Stimulated activated CD4-positive, alpha-beta T cell treated with anti-CD3 and anti-CD28 coated beads, Interleukin-1b, Interleukin-23, amount 100 ng/mL, for 24 hours (primary cell): ENCODE measurements at places on chromosomes 16 and 17.

DNA sequence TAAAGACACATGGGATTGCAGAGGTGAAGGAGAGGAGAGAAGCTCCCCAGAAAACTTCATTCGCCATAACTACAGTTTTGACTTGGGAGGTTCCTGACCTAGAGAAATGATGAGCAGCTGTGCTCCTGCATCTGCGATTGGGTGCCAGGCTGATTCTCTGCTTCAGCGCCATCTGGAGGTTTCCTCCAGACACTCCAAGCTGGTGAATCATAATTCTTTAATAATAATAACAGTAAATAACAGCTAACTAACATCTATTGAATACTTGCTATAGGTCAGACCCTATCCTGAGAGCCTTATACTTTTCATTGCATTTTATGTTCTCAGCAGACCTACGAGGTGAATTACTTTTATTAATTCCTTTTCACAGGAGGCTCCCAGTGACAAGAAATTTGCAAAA is 575.8 kb downstream of the TOX3 start:
- DNase-seq = no peak

- DNase-seq = no peak
These were observed 158.3 kb upstream of the IRX5 start for GRCh38 chr16:54772400-54772799.

- no peak for DNase-seq
These were observed 43.6 kb upstream of the PEMT start for GRCh38 chr17:17635126-17635525.

DNA sequence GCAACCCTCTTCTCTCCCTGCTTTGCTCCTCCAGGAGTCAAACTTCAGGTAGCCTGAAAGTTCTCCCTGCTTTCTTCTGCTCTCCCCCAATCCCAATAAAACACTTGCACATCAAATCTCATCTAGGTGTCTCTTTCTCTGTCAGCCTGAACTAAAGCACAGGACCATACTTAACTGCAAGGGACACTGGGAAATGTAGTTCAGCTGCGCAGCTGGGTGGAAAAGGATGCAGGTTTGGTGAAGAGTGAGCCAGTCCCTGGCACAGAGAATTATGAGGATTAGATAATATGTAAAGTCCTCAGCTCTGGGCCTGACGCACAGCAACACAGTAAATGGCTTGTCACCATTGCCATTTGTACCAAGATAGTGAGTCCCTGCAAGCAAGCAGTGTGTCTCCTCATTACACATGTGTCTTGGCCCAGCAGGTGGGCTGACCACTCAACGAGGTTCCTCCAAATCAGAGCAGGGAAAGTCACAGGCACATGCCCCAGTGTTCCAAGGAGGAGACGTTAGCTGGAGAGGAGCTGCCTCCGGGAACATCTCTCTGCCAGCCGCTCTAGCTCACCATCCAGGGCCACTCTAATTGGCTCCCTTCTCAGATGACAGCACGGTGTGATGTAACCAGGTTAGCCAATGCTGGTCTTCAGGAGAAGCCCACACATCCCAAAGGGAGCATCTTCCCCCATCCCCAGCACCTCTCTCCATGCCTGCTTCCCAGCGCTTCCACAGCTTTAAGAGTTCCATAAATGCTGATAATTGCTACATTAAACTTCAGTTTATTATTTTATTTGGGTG is 29.7 kb upstream of the IRX3 start:
- DNase-seq = no peak

- no peak for DNase-seq
These were observed 2.0 kb upstream of the CCL11 start for GRCh38 chr17:34283571-34283970.

DNA sequence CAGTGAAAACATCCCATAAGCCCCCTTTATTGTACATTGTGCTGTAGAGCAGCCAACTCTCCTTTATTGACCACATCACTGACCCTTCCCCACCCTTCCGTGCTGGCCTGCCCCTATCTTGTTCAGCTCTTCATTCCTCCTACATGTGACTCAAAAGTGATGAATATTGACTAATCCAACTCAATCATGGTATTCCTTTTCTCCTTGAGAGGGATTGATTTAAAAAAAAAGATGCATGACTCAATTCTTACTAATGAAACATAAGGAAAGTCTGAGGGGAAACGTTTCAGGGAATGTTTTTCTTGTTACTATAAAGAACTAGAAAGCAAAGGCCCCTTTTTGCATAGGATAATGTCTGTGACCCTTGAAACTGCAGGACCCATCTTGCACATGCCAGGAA is 125.2 kb upstream of the SOX9 start:
- no peak for DNase-seq

DNA sequence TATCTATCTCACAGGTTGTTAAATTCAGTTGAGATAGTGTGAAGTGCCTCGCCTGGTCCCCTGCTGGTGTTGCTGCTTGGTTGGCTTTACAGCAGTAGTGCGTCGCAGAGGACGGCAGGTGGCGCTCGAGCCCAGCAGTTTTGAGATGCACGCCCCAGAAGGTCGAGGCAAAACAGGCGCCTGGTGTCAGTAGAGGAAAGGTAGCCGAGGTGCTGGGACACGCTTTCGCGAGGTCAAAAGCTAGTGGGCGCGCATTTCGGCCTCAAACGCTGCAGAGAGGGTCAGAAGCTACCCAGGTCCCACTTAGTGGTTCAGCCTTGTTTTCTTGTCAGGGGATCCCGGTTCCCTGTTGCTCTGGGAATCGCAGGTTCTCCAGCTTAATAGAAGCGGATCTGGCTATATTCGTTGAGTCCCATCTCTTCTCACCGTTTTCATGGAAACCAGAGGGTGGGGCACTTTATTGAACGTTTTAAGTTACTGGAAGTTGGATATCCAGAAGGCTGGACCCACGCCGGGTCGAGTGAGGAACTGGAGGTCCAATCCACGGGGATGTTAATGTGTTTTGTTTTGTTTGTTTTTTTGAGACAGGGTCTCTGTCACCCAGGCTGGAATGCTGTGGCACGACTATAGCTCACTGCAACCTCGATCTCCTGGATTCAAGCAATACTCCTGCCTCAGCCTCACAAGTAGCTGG is 10.3 kb upstream of the ZFP90 start:
- peak; percentile 77 for DNase-seq

DNA sequence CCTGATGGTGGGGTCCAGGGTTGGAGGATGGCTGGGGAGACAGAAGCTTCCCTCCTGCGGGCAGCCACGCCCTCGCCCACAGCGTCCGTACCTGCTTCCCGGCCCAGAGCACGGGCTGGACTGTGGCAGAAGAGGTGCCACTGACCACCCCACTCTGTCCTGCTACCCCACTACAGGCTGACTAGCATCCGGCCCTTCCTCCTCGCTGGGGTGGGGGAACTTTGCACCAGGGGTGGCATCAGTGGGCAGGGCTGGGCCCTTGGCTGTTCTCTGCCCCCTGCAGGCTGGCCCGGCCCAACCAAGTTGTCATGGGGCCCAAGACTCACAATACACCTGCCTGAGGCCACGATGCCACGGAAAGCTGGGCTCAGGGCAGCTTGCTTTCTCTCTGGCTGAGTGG is 73.0 kb downstream of the KLHDC4 start:
- DNase-seq = no peak

- no peak for DNase-seq
These were observed 4.9 kb downstream of the FASN start for GRCh38 chr17:82092995-82093751.

GRCh38 chr17:50206604-50207293 is 5.3 kb upstream of the COL1A1 start:
- no peak for DNase-seq

DNA sequence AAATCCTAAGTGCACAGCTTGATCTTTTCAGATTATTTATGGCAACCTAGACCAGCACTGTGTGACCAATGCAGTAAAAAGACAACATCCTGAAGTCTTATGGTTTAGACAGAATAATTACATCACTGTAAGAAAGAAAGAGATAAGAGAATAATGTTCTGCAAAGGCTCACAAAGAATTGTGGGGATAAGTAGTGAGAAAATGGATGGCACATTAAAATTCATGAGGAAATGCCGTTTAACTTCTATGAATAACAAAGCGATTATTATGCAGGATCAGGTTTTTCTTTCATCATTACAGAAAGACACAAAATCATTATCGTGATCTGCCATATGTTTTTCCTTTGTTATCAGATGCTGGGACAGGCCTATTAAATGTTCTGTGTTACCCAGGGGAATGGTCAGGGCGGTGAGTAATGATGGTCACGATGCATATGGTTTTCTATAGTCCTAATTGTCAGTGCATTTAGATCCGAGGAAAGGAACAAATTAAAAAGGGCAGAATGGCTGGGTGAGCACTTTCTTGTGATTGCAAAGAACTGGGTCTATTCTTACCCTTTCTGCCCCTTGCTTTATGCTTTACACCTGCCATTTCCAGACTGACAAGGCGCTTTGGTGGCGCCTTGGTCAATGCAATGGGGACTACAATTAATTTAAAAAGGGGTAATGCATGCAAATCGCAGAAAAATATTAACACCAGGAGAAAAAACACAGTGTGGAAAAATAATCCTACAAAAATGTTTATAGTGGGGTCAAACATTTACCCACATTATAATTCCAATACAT is 18.1 kb upstream of the DHX40 start:
- no peak for DNase-seq

DNA sequence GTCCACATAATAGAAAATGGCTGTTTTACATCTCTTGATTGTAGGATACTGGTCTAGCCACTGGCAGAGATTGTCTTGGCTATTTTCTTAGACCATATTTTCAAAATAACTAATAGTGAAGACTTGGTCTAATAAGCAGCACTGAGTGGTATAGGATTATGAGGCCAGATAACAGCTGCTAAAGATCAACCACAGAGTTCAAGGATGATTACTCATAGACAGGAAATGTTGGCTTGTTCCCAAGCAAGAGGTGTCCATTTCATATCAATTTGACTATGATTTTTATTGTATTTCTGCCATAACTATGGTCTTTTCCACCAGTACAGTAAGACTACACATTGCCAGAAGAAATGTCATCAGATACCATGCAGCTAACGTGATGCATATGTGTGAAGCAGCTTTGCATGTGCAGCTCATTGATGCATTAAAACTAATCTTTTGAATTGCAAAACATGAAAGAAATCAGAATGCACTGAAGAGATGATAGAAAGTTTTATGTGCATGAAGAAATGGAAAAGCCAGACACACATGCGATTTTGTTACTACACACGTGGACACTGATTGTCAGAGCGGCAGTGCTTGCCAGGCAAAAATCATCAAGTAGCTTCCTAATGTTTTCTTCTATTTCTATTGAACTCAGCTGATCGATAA is 693.3 kb downstream of the CDH11 start:
- no peak for DNase-seq

GRCh38 chr16:503150-504071 is 24.1 kb upstream of the CAPN15 start:
- no peak for DNase-seq

DNA sequence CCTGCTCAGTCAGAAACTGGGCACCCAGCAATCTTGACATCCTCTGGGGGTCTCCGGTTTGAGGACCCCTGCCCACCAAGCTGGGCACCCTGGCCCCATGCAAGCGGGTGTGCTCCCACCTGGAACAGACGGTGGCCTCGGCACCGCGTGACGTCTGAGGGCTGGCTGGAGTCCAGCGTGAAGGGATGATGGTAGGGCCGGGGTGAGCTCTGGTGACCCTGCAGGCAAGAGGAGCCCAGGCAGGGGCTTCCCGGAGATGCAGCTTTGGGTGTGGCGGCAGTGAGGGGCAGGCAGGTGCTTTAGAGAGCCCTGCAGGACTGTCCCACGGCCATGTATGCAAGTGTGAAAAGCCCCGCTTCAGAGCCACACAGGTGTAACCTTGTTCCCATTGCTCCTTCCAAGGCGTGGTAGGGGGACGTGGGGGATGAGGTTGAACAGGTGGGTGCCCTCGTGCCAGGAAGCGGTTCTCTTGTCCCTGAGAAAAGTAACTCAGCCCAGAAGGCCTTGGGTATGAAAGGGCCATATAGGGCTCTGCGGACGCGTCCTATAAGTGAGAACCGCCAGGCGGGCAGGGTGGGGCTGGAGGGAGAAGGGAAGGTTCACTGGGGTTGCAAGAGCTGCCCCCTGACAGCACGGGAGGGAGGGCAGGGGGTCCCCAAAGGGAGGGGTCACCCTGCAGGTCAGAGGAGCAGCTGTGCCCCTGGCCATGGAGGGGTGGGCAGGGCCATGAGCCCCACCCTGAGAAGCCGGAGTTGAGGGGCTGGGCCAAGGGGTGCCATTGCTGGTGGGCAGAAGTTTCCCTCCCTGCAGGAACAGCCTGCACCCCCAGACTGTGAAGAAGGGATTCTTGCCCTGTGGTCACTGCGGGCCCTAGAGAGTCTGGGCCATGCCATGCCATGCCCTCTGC is 9.2 kb downstream of the RGS11 start:
- no peak for DNase-seq

- no peak for DNase-seq
These were observed 58.7 kb downstream of the PLXDC1 start for GRCh38 chr17:39092692-39093230.

- DNase-seq = no peak
These were observed 5.3 kb upstream of the NPIPB7 start for GRCh38 chr16:28477311-28477920.

- no peak for DNase-seq
These were observed 86.4 kb downstream of the HAPSTR1 start for GRCh38 chr16:9177861-9178260.

- no peak for DNase-seq
These were observed 323.3 kb downstream of the BCAS3 start for GRCh38 chr17:61000911-61001310.

GRCh38 chr16:67015313-67015731 is 13.6 kb upstream of the CBFB start:
- DNase-seq = no peak

GRCh38 chr17:66892246-66892645 is 57.3 kb downstream of the CACNG5 start:
- DNase-seq = no peak

GRCh38 chr16:83549316-83550182 is 258.2 kb upstream of the HSBP1 start:
- DNase-seq = no peak

DNA sequence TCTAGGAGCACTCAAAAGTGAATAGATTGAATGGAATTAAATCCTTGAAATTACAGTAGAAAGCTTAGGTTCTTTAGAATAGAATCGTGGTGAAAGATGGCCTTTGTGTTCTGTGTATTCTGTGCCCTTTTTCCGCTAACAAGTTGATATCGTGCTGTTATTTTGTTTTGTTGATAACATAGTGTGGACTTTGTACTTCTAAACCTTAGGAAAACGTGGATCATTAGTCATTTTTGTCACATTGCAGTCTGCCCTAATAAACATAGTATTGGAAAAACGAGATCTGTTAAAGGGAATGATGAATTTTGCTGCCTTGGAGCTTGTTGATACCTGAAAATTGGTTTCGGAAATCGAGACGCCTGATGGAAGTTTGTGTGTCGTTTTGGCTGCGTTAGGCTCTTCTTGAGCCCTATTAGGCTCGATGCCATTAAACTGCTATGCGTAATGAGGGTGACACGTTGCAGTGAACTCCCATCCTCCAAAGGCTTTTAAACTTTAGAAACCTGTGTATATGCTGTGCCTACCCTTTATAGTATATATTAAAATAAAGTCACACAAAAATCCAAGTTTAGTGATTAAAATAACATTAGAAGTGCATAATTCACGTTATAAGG is 145.7 kb downstream of the PRKCA start:
- no peak for DNase-seq
